EH (cell line): ENCODE measurements at places on chromosomes 3 and 15.

DNA sequence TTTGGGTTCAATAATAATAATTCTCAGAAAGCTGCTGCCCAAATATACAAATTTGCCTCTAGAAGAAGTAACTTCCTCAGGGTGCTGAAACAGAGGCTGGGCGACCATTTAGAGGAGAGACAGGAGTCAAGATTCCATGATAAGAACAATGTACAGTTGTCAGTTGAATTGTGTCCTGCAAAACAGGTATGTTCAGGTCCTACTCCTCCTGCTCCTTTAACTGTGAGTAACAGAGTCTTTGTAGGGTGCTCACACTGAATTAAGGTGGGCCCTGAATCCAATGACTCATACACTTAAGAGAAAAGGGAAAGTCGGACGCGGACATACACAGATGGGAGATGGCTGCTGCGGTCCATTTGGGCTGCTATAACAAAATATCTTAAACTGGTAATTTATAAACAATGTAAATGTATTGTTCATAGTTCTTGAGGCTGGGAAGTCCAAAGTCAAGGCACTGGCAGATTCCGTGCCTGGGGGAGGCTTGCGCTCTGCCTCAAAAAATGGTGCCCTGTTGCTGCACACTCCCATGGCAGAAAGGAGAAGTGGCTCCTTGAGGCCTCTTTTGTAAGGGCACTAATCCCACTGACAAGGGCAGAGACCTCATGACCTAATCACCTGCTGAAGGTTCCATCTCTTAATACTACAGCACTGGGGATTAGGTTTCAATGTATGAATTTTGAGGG lies 55.1 kb downstream of the MB21D2 start:
- no peak for DNase-seq

- no peak for DNase-seq
Measured at GRCh38 chr3:176994393-176994792, 202.9 kb downstream of the TBL1XR1 start.

- DNase-seq: no peak
Measured at GRCh38 chr15:48089702-48090101, 31.1 kb upstream of the SLC24A5 start.

- DNase-seq: no peak
Measured at GRCh38 chr15:42032376-42033213, 11.8 kb upstream of the PLA2G4E start.

DNA sequence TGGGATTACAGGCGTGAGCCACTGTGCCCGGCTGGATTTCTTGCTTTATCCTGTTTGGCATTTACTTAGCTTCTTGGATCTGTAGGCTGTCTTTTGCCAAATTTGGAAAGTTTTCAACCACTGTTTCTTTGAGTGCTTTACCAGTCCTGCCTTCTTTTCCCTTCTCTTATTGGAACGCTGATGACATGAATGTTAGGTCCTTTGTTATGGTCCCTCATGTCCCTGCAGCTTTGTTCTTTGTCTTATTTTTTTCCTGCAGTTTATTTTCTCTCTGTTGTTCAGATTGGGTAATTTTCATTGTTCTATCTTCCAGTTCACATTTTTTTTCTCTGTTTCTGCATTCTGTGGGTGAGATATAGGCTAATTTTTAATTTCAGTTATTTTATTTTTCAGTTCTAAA lies 25.0 kb downstream of the SH3GL3 start:
- DNase-seq: no peak

DNA sequence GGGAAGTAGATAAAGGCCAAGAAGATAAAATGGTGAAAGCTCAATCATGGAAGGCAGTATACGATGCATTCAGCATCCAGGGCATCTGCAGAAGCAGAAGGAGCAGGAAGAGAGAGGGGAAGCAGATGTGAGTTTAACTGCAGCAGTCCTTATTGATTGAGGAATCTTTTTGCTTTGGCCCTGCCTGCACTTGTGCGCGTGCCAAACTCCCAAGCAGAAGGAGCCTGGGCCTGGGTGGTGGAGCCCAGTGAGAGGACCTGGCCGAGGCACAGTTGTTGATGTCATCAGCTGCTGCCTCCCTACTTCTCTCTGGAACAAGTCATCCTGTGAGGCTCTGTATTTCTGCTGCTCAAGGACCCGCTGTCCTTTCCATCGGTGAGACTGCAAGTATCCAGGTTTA lies 65.5 kb upstream of the ROPN1 start:
- no peak for DNase-seq

DNA sequence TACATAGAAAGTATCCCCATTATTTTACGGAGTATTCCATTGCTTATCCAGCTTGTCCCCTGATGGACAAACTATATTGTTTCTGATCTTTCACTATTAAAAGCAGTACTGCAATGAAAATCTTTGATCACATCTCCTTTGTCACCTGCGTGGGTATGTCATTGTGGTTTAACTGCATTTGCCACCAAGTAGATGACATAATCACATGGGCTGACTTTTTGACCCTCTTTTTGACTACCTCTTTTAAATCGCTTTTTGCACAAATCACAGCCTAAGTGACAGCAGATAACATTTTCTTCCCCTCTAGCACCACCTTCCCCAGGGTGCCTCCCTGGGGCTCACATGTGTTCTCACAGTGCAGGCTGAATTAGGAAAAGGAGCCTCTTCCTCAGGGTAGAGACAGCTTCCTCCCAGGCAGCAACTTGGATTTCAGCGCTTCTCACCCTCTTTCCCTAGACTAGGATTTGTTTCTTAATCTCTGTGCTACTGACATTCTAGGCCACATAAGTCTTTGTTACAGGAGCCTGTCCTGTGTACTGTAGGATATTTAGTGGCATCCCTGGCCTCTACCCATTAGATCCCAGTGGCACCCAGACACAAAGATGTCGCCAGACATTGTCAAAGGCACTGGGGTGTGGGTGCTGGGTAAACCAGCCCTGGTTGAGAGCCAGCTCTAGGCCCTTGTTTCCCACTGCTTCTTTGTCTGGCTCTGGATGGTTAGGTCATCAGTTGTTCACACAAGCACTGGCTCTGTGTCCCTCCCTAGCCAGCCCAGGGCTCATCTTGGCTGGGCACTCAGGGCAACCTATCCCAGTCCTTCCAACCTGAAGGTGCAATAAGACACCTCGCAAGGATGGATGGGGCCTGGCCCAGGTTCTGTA lies 1.3 kb upstream of the RBP1 start:
- no peak for DNase-seq

GRCh38 chr3:150210461-150211110 lies 197.5 kb upstream of the TSC22D2 start:
- DNase-seq: peak; percentile 16

GRCh38 chr3:170638988-170639387 lies 53.1 kb upstream of the SLC7A14 start:
- DNase-seq: no peak

DNA sequence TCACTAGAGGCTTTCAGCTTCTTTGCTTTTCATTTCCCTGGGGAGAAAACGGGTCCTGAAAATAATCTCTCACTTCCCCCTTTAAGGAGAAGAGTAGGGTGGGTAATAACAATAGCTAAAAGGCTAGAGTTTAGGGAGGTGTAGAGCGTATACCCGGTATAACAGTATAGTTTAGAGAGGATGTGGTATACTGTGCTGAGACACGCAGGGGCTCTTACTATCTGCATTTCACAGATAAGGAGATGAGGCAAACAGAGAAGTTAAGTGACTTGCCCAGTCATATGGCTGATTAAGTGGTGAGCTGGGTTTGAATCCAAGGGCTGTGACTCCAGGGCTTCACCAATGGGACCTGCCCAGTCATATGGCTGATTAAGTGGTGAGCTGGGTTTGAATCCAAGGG lies 15.0 kb upstream of the KCNMB3 start:
- DNase-seq: no peak

DNA sequence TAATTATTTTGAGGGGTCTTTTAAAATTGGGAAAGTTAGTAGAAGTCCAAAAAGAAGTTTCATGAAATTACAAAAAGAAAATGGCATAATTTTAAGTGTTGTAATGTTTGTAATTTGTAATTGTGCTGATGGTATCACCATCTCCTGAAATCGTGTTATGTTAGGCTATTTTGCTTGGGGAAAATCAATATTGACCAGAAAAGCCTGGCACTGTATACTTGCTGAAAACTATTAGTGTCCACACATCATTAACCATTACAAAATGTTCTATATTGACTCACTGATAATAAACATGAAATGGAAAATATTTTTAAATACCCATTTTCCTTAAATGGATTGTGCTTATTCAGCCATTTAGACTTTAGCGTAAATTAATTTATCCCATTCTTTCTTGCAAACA lies 40.3 kb upstream of the ZBED2 start:
- no peak for DNase-seq

- DNase-seq: no peak
Measured at GRCh38 chr3:780505-780904, 312.3 kb upstream of the CNTN6 start.

DNA sequence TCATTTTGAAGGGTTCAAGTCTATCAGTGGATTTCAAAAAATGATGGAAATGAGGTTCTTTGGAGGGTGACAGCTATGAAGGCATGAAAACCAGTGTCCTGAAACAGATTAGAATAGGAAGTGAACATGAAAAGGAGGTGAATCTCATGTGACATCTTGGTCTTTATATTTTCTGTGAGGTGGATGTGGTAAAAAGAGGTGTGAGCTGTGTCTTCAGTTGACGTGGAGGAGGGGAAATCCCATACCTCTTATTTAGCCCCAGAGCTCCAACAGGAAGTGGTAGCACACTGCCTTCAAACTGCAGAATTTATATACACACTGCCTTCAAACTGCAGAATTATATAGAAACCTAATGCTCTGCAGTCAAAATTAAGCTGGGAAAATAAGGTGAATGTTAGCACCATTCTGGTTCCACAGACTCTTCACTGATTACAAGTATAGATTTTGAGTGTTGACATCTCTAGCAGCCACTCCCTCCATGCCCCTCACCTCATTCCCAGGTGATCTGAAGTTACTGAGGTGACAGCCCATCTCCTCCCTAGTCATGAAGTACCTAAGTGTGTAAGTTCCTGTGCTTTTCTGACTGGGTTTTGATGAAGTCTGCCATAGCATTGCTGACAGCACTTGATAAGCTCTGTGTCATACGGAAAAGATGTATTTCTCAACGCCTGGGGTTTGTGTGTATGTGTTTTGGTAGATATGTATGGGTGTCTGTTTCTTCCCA lies 2.7 kb downstream of the RAB8B start:
- no peak for DNase-seq

DNA sequence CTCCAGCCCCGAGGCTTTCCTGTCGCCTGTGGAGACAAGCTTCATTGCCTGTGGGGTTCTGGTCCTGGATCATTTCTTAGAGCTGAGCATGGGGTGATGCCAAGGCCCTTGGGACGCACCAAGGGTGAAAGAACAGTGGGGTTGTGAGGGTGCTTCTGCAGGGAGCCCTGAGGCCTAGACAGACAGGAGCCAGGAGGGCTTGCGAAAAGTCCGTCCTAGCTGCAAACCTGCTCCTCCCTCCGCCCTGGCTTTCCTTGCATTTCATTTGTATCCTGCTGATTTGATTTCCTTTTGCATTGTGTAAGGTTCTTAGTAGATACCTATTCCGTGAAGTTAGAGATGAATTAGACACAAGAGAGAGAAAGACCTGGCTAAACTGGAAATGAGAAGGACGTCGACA lies 286.9 kb upstream of the C2CD4B start:
- DNase-seq: no peak

GRCh38 chr15:68583321-68583720 lies 4.5 kb downstream of the CORO2B start:
- no peak for DNase-seq

- no peak for DNase-seq
Measured at GRCh38 chr3:126380011-126380768, 14.5 kb upstream of the CFAP100 start.

DNA sequence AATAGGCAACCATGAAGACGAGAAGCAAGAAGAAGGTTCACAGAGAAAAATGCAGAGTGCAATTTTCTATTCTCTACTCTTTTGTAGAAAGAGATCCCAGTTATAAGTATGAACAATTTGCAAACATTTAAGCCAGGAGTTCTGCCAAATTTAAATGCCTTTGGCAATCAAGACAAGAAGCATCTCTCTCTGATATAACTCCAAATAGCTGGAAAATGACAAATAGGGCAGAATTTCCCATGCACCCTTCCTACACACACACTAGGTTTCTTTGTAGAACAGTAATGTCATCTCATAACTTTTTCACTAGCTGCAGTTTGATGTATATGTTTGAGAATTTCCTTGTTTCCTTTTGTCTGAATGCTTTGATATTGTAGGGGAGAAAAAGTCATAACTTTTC lies 333.5 kb upstream of the AZI2 start:
- no peak for DNase-seq

- DNase-seq: no peak
Measured at GRCh38 chr3:12456441-12456840, 27.8 kb upstream of the TSEN2 start.

GRCh38 chr15:68176601-68177000 lies 28.5 kb downstream of the CALML4 start:
- DNase-seq: peak; percentile 44

GRCh38 chr15:65094294-65094995 lies 17.9 kb downstream of the KBTBD13 start:
- no peak for DNase-seq
